ENCODE measurements at places on chromosomes 11 and 22.

DNA sequence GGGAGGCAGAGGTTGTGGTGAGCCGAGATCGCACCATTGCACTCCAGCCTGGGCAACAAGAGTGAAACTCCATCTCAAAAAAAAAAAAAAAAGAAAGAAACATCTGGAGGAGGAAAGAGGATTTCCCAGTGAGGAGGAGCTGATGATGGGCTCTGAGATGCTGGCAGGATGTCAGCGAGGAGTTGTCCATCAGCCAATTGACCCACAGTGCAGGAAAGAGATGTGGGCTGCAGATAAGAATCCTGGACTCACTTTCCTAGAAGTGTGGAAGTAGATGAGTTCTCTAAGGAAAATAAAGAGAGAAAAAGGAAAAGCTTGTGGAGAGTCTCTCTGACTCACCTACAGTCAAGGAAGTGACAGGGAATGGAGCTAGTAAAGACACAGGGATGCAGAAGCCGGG lies 9.7 kb downstream of the IZUMO1R start:
- DNase-seq: no peak

DNA sequence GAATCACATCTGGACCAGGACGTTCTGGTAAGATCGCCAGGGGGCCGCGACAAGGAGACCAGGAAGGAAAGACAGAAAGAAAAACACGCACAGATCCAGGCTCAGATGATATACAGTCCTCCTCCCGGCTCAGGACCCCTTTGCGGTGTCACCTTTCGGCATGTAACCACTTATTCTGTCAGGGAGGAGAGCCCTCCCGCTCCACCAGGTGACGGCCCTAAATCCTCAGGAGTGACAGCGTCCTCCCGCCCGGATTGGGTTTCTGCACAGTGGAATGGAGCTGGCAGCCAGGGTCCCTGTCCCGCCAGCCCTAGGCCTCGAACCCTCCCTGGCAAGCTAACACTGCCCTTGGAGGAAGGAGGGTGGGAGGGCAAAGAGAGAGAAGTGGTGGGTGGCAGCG lies 24.3 kb upstream of the KCNQ1OT1 start:
- DNase-seq: no peak

DNA sequence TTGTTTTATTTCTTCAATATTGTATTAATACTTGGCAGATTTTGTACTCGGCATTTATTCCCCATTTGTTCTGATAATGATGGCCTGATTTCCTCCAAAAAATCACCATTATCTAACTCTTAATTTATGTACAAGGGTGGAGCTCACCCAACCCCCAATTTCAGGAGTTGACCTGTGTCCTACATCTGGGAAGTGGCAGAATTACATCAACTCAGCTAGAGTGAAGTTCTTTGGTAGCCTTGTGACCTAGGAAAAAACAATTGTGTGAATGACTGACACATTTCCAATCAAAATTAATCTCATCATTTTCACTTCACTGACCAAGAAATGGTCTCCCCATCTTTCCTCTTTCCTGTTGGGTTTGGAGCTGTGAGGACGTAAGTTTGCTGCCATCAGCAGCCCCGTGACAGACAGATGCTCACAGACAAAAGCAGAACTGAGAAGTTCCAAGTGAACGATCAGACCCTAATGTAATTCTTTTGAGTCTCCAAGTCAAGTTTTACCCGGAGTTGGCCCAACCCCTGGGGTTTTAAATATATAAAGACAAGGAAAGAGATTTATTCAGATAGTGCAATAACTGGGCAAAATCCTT lies 16.6 kb upstream of the MS4A6E start:
- DNase-seq: no peak

- DNase-seq: no peak
Observed at GRCh38 chr11:78548911-78549590, 25.6 kb downstream of the NARS2 start.

GRCh38 chr11:112113539-112114457 lies 27.1 kb downstream of the SDHD start:
- DNase-seq: peak; percentile 23

DNA sequence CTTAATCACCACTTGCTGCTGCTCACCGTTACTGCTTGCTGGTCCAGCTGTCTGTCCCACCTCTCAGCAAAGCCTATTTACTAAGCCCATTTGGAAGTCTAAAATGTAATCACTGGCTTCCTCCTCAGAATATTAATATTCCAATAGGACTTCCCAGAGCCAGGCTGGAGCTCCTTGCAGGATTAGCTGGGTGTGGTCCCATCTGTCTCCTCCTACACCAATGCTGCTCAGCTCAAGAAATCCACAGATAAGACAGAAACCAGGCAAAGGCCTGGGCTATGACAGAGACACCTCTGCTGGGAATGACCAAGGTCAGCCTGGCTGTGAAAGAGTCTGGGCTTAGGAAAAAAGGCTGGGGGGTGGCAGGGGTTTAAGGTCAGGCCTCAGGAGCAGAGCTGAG lies 317.8 kb downstream of the BUD13 start:
- no peak for DNase-seq

DNA sequence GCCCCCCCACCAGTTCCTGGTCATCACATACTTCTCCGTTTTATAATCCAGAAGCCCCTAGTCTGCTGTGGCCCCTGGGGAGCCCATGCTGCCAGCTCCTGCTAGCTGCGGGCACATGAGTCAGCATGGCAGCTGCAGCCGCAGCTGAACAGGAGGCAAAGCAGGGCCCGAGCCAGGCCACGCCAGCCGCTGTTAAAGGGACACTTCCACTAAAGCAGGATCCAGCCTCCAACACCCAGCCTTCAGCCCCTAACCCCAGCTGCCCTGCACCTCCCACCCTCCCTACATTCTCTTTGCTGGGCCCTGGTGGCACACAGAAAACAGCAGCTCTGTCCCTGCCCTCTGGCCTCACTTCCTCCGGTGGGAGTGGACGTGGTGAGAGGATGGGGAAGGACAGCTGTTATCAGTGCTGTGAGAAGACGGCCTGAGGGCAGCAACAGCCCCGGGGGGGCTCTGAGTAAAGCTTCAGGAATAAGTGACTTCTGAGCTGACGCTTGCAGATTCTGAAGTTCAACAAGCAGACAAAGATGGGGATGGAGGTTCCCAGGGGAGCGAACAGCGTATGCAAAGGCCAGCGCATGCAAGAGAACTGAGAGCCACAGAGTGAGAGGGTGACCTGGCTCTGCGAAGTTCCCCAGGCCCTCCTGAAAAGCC lies 688 bp upstream of the LRRC74B start:
- DNase-seq: peak; percentile 31

GRCh38 chr22:16915701-16916100 lies 90.5 kb upstream of the XKR3 start:
- DNase-seq: no peak

DNA sequence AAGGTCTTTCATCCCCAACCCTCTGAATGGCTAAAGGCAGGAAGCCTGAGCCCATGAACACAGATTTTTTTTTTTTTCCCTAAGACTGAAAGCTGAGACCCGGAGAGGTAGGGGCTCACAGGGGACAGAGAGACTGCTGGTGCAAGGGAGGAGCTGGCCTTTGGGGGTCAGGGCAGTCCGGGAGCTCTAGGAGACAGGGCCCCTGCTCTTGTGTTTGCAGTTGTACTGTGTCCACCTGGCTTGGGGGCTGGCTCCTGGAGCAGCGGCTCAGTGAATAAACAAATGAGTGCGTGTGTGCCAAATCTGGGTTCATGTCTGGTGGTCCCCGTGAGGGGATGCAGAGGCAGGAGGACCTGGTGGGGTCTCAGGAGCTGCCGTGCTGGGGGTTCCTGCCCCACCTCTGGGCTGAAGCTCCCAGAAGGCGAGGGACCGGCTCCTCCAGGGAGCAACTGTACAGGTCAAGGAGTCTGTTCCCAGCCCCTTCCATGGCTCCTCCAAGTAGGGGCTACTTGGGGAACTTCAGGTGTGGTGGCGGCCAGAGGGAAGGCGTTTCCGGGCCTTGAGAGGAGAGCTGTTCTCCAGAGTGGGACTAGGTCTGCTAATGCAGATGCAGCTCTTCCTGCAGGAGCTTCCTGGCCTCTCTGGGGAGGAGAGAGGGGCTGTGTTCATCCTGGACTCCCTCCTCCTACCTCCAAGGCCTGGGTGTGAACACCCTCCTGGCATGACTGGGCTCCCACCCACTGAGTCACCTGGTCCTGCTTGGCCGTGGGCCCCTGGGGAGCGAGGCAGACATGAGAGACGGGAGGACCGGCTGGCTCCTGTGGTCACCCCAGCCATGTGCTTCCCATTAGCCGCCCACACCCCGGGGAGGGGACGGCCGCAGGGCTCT lies 57.6 kb downstream of the FBXO7 start:
- no peak for DNase-seq

DNA sequence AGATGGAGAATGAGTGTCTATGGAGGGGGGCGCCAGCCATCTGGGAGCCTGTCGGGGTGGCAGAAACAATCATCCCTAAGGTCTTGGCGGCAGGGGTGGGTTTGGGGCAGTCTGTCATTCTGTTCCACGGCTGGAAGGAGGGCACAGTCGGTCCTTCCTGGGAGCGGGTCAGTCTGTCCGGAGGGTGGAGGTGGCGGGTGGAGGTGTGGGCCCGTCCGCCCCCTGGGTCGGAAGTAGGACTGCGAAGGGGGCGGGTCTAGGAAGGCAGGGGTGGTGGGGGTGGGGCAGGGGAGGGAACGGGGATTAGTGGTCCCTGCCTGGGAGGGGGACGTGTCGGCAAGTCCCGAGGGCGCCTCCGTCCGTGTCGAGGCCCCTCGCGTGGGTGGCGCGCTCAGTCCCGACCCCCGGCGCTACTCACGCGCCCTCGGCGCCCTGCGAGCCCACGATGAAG lies 461 bp downstream of the TBC1D10A start:
- no peak for DNase-seq

GRCh38 chr11:116473790-116474346 lies 298.9 kb downstream of the BUD13 start:
- no peak for DNase-seq
